NCI-H2107 (cell line): ENCODE measurements at places on chromosomes 2 and 18.

DNA sequence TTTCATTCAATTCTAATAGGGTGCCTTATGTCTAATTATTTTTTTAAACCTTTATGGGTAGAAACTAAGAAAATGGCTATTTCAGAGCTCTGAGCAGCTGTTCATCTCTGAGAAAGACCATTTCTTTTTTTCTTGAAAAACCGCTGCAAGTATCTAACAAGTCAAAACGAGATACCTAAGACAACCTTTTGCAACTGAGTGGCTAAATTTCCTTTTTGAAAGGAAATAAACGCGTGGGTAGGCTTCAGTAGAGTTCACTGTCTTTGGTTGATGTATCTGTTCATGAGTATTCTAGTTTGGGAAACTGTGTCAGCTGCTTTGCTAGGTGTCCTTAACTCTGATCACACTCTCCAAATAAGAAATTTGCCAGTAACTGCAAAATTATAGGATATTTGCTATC is 104.3 kb upstream of the LINC00305 start:
- no peak for DNase-seq

DNA sequence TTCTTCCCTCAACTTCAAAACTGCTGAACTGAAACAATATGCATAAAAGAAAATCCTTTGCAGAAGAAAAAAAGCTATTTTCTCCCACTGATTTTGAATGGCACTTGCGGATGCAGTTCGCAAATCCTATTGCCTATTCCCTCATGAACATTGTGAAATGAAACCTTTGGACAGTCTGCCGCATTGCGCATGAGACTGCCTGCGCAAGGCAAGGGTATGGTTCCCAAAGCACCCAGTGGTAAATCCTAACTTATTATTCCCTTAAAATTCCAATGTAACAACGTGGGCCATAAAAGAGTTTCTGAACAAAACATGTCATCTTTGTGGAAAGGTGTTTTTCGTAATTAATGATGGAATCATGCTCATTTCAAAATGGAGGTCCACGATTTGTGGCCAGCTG is 8.4 kb downstream of the HOXD8 start:
- DNase-seq: no peak

DNA sequence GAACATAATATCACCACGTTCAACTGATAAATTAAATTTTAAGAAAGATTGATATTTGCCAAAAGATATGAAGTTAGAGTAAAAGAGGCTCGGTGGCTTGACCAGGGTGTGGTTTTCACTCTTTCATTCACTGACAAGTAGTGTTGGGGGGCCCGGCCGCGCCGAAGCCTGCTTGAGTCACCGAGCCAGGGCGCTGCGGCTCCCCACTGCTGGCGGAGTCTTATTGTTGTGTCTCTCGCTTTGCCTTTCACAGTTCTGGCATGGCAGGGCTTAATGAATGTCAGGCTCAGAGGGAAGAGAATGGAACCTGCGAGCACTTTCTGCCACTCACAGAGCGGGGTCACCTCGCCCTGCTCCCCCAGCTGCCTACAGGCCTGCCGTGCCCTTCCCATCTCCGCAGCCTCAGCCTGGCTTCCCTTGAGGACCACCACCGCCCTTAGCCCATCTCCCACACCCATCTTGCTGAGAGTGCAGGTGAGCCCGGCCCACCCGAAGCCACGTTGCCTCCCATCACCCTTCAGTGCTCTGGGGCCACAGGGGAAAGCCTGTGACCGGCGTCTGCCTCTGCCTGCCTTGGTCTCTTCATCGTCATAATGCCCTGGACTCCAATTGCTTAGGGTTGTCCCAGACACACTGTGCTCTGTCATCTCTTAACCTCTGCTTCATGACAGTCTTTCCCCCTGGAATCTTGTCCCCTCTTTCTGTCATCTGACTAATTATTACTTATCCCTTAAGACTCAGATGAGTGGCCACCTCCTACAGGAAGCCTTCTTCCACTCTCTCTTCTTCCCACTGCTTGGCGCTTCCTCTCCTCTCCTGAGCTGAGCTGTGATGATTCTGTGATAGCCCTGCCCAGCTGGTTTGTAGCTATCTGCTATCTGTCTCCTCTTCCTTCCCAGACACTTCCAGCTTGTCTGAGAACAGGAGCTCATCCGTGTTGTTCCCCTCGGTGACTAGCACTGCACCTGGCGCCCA is 142.5 kb downstream of the FAM210A start:
- no peak for DNase-seq

DNA sequence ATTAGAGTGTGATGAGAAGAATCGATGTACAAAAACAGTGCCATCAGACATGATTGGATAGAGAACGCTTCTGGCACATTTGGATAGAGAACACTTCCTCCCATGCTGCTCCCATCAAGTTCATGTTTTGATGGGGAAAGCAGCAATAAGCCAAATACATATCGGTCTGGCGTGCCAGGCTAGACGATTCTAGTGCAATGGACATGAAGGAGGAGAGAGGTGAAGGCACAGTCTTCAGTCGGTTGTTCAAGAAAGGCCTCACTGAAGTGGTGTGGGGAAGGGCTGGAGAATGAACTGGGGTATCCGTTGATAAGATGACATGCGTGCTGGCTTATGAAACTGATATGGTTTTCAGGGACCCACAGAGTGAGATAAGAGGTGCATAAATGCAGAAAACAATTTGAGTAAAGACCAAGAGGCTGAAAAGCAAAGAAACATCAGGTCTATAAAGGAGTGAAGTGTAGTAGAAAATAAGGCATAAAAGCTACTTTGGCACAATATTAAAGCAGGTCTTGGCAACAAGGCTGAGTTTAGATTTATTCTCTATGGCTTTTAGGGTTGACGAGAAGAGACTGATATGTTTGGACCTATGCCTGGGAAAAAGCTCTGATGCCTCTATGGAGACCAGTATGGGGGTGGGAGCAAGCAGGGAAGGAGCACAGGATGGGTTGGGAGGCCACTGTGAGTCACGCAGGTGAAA is 117.6 kb upstream of the PIEZO2 start:
- DNase-seq: no peak

- no peak for DNase-seq
Observed at GRCh38 chr18:23171581-23172156, 36.4 kb downstream of the CABLES1 start.

GRCh38 chr2:100399714-100400113 is 17.8 kb downstream of the CHST10 start:
- no peak for DNase-seq

DNA sequence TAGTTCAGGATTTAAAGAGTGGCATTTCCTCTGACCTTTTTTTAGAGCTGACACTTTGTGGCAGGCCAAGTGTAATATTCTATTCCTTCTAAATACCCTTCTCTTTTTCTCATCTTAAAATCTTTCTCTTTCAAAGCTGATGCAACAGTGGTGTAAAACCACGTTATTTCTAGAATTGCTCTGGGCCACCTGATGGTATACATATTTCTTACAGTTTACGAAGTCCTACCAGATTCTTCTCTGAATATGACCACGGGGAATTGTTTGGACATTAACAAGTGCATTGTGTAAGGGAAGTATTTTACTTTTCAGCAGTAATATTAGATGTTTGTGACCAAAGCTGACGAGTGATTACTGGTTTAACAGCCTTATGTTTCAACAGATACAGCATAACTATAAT is 109.9 kb downstream of the PTPRM start:
- DNase-seq: no peak
